ENCODE measurements at places on chromosomes 1 and 21. TPM values are rescaled to one million over a fixed set of nuclear protein-coding genes. Genes with fewer than 3 reads are reported as not detected.

- no peak for DNase-seq
These were observed 12.1 kb downstream of the MCL1 start for GRCh38 chr1:150567341-150567716.

GRCh38 chr1:45379524-45379923 lies 39.3 kb upstream of the MUTYH start:
- DNase-seq: no peak

DNA sequence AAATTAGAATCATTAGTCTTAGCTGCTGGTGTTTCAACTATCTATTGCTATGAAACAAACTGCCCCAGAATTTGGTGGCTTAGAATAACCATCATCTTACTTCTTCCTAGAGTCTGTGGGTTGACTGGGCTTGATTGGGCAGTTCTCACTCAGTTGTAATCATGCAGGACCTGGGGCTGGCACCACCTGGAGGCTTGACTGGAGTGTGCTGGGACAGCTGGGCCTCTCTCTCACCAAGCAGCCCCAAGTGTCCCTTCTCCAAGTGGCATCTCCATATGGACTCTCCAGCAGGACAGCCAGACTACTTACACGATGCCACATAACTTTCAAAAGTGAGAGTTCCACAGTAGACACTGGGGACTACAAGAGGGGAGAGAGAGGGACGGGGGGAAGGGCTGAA lies 140.3 kb upstream of the ATP1B1 start:
- no peak for DNase-seq

- no peak for DNase-seq
These were observed 52.0 kb downstream of the CD2 start for GRCh38 chr1:116806245-116806644.

GRCh38 chr1:9861360-9861759 lies 37.6 kb upstream of the CLSTN1 start:
- DNase-seq: no peak

DNA sequence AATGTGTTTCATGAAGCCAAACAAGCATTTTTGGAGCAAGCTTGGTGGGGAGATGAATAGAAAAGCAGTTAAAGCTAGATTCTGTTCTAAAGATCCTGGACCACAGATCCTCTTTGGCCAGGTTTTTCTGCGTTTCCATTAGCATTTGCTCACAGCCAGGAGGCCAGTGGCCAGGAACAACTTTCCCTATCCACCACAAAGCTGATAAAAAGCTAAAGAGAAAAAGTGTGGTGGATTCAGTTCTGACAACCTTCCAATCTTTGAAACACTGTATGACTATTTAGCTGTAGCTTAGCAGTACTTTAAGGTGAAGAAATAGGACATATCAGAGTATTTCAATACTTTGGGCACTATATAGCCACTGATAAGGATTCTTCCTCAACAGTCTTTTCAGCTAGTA lies 3.0 kb upstream of the NEK7 start:
- DNase-seq: no peak

DNA sequence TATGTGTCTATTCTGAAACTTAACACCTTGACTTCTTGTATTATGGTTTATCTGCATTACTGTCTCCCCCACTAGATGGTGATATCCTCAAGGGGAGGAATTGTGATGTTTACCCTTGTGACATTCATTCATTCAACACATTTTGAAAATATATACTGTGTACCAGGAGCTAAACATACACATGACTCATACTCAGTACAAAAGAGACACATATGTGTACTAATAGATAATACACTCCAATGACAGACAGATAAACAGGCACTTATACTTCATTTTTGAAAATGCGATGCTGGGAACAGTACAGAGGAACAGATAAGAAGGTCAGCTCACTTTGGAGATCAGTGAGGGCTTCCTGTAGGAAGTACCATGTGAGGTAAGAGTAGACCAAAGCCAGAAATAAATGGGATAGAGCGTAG lies 8.9 kb upstream of the RAB3GAP2 start:
- no peak for DNase-seq

DNA sequence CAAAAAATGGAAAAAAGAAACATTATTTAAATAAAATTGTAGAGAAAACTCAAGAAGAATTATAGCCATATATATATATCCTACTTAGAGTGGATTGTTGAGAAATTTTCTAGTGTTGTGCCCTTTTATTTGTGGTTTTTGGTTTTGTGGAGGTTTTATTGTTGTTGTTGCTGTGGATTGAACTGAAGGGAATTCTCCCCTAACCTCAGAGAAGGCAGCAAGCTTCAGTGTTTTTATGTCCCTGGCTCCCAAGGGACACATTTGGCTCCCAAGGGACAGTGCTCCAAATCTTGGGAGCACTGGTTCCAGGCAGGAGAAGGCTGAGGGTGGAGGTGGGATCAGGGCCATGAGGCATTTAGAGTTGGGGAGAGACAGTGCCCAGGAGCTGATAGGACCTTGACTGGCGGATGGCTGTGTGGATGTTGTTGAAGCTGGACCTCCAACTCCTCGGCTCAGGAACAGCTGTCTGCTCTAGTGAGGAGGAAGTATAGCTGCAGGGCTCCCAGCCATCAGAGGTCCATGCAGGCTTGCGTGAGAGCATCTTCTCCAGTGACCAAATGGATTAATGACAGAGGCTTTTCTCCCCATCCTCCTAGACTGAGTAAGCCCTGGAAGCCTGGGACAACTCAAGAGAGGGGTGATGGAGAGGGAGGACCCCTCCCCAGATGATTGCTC lies 100.5 kb downstream of the TEX35 start:
- no peak for DNase-seq

The TFB2M gene
- total RNA-seq: 15.1 TPM

The INAVA gene
- total RNA-seq: 27.1 TPM

All from prostate gland (tissue), 2 donors.